Spinal cord (tissue), 10 donors: ENCODE measurements at places on chromosomes 12 and 14. TPM values are rescaled to one million over a fixed set of nuclear protein-coding genes. Genes with fewer than 3 reads are reported as not detected.

DNA sequence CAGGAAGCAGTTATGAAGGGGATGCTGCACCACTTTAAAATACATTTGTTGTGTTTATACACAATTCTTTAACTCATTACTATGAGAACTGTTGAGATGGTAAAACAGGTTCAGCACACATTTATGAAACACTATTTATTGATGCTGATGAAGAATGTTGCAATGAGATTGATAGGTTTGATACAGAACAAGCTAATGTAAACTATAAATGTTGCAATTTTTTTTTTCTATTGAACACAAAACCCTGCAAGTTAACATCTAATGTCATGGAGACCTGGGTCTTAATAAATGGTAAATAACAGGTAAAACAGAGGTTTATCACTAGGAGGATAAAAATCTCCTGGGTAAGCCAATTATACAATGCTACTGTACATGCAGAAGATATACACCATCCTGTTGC lies 857.6 kb downstream of the FSCB start:
- no peak for DNase-seq

DNA sequence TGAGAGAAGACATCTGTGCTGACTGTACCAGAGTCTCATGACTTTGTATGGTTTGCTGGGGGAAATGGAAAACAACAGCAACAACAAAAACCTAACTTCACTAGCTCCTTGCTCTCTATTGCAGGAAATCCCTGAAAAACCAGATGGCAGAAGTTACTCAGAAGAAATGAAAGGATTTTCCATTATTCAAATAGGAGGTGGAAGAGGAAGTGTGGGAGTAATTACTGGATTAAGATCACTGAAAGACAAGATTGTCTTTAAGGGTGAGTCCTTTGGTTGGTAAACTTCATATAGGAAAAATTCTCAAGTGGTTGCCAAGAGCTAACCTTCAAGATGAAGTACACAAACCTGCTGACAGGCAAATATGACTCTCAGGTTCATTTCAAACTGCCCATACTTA lies 391.9 kb upstream of the ATP2B1 start:
- DNase-seq = no peak

- no peak for DNase-seq
Observed at GRCh38 chr14:40365305-40365704, 933.1 kb upstream of the FBXO33 start.

- DNase-seq = no peak
Observed at GRCh38 chr14:57299511-57299910, 30.7 kb downstream of the AP5M1 start.

- DNase-seq = no peak
Observed at GRCh38 chr12:26380897-26381296, 185.5 kb downstream of the SSPN start.

- no peak for DNase-seq
Observed at GRCh38 chr14:54133896-54134295, 177.3 kb upstream of the BMP4 start.

DNA sequence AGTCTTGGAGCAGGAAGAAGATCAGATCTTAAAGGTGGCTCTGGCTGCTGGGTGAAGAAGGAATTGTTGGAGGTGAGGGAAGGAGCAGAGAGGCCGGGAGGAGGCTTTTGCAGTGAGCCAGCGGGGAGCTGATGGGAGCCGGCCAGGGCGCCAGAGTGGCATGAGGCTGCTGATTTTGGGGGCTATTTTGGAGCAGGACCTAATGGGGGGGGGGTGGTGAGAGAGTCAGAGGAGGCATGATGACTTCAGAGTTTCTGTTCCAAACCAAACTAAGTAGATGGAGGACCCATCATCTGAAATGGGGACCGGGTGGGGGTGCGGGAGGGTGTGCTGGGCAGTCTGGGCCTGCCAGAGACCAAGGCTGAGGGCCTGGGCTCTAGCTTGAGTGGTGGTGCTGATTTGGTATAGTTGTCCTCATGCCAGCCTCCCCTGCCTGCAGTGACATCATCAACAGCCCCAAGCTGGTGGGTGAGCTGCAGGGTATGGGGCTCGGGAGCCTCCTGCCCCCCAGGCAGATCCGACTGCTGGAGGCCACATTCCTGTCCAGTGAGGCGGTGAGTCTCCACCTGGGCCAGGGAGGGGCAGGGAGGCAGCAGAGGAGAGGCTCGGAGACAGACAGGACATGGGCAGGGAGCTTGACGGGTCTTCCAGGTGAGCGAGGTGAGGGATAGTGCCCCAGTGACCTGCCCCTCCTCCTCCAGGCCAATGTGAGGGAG lies 6.2 kb downstream of the TNFAIP2 start:
- no peak for DNase-seq

DNA sequence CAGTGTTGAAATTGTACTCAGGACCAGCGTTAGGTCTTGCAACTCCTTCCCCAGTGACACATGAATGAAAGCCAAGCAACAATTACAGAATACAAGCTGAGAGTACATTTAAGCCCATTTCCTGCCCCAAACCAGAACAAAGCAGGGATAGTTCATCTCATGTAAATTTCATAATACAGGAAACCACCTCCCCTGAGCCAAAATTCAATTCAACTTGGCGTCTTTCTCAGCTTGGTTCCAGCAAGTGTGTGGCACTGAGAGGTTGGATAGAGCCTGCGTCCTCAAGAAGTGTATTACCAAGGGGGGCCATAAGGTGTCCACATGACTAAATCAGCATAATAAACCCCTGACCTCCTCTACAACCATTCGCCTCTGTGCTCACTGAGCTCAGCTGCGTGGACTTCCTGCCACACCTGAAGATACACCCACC lies 278.9 kb upstream of the CRY1 start:
- DNase-seq = no peak

Gene PLEKHD1
- 3.0 TPM for total RNA-seq

Gene C14orf39
- total RNA-seq = 0.55 TPM

Gene FAM181A
- total RNA-seq = 3.5 TPM
